ENCODE measurements at places on chromosomes 16 and 17.
A peak's percentile ranks its signal among the peaks of the same experiment; 100 is the strongest.

- peak; percentile 59 for DNase-seq
Observed at GRCh38 chr17:50534222-50534978, 1.9 kb downstream of the EPN3 start.

- no peak for DNase-seq
Observed at GRCh38 chr16:50598256-50598894, 50.2 kb downstream of the NKD1 start.

- DNase-seq = no peak
Observed at GRCh38 chr17:71790791-71791190, 330.0 kb upstream of the SOX9 start.

DNA sequence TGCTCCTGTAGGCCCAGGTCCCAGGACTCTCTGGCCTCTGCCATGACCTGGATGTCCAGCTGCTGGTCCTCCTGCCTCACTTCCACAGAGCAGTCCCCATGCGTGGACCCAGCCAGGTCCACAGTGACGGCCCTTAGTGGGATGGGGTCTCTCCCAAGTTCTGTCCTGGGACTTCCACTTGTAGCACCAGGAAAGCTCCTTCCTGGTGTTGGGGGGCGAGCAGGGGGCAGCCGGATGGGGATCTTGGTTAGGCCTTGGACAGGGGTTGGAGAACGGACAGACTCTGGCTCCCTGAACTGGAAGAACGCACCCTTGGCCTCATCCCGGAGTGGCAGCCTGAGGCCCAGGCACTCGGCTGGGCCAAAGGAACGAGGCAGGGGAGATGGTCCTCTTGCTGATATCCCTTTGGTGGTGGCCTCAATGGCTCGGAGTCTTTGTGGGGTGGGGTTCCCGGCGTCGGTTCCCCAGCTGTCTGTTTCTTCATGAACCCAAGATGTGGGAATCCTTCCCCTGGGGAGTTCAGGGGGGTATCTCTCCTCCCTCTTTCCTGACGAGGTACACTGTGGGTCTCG is 7.2 kb downstream of the GAS2L2 start:
- no peak for DNase-seq

DNA sequence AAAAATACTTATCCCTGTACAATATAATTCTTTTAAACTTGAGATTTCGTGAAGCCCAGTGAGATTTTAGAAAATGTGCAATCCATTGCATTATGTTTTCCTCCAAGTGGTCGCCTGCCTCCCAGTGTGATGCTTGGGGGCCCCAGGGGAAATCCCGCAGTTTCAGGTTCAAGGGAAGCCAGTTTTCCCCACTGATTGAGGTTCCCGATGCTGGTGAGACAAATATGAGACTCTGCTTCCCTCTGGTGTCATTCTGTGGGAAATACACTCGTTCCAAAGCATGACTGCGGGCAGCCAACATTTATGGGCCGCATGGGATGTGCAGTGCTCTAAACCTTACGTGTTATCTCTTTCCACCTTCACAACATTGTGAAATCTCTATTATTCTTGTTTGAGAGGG is 200.8 kb downstream of the PRKCB start:
- peak; percentile 36 for DNase-seq

- no peak for DNase-seq
Observed at GRCh38 chr17:77461277-77462057, 320.7 kb downstream of the SEC14L1 start.

- DNase-seq = no peak
Observed at GRCh38 chr16:65965628-65966027, 400.9 kb upstream of the CDH5 start.

- DNase-seq = peak; percentile 90
Observed at GRCh38 chr17:29591737-29592608, 959 bp upstream of the ANKRD13B start.

DNA sequence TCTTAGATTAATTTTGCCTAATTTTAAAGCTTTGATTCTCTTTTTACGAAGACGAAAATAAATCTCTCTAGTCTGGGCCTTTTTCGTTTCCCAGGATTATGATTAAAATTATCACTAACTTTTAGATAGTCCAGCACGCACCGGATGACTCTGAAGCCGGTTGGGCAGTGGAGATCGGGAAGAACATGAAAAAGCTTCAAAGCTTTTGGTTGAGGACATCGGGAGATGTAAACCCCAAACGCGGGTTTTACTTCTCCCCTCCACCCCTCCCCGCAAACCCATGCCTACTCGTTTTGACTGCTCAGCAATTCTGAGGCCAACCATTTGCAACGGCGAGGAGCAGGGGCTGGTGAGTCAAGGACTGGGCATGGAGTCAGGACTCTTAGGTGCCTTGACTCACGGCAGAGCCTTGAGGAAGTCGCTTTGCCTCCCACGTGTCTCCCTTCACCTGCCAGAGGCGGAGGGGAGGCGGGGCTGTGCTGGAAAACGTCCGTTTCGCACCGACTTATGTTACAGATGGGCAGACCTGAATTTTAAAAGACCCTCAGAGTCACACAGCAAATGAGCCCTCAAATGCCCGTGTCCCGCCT is 989 bp upstream of the DUSP14 start:
- DNase-seq = peak; percentile 79

GRCh38 chr17:30981531-30982519 is 11.0 kb downstream of the RNF135 start:
- DNase-seq = no peak

DNA sequence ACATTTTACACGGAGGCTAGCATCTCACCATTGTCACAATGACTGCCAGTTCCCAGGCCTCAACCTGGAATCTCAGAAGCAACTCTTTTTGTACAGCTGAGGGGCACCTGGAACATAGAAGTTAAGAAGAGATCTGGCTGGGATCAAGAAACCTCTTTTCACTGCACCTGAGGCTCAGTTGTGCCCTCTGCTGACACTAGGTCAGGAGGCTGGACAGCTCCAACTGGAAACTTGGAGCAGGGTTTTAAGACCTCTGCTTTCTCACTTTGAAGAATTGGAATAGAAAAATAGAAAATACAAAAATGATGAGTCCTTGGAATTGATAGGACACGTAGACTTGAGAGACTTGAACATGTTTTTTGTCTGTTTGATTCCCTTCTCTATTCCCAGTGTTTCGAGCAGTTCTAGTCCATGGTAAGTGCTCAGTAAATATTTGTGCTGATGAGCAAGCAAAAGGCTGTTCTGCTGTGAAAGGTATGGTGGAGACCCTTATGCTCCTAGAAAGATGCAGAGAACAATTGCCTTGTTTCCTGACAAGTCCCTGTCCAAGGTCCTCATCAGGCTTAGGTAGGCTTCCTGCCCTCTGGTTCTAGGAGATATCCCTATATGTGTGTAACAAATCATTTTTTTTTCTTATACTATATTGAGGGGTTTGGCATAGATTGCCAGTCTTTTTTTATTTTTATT is 13.6 kb upstream of the PPM1D start:
- no peak for DNase-seq

GRCh38 chr17:7356072-7356549 is 1.2 kb downstream of the TMEM95 start:
- DNase-seq = peak; percentile 92

GRCh38 chr17:66339561-66339960 is 37.1 kb downstream of the PRKCA start:
- no peak for DNase-seq

- DNase-seq = no peak
Observed at GRCh38 chr17:65190467-65191097, 53.4 kb downstream of the RGS9 start.

- peak; percentile 55 for DNase-seq
Observed at GRCh38 chr17:82244413-82245133, 15.7 kb downstream of the SLC16A3 start.

DNA sequence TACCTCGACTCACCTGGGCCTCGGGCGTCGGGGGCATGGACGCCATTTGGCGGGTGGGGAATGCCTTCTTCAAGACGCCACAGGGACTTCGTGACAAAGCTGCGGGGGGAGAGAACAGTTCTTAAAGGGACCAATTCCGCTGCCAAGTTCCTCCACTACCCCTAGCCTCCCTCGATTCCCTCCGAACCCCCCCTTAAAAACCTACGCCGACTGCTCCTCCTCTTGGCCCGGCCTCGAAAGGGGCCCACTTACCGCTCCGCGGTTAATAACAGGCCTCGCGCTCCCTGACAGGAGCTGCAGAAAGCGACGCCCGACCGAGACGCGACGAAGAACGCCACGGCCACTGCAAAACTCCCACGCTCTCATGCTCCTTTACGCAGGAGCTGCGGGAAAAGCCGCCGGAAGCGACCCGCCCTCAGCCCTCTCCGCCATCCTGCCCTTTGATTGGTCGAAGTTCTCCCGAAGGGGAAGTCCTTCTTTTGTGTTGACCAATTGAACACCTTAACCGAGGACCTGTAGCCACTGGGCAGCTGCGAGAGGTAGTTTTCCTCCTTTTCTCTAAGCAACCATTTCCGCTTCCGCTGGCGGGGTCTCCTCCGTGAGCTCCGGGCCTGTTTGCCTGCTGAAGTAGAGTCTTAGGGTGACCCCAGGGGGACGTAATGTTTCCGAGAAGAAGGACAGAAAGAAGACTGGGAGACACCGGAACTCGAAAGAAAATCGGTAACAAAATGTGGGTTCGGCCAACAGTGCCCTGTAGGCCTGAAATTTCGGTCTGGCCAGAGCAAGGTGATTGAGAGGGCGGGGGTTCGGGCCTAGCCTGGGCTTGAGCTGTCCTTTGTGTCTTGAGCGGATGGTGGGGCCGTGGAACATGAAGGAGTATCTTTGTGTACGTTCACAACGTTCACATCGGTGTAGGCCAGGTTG is at the start of the genes NAA60 and ZNF597:
TSS of gene NAA60 (plus strand) at position 573 of the 924 bp plus-strand sequence. CDS start 32,548 bp downstream, outside the sequence.
TSS of gene ZNF597 (minus strand) at position 397 of the 924 bp plus-strand sequence. CDS start at position 46, 351 bp downstream.
- DNase-seq = peak; percentile 87

GRCh38 chr17:40086150-40087044 is 14.0 kb downstream of the NR1D1 start:
- peak; percentile 72 for DNase-seq

DNA sequence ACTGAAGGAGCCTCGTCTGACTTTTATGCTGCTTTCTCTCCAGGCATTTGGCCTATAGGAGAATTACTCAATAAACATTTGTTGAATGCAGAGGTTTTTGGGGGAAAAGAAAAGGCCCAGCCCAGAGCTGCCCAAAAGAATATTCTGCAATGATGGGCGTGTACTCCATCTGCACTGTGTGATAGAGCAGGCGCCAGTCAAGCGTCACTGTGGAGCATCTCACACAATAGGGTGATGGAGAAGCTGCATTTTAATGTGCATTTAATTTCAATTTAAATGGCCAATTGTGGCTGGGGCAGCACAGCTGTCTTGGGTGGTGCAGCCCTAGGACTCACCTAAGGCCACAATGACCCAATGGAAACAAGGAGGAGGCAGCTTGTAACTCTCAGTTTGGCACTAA is 20.6 kb downstream of the GLYR1 start:
- no peak for DNase-seq

DNA sequence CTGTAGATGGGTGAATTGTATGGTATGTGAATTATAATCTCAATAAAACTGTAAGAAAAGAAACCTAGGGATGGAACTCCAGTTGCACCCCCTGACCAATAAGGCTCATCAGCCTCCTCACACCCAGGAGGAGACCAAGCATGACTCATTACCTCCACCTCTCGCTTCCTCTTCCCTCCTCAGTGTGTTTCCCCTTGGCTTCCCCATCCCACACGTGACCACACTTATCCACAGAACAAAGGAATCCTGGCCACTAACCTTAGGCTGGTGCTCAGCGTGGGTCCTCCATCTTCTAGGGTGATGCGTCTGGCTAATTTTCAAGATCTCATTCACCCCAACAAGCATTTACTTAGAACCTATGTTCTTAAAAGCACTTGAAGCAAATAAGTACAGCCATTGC is 36.2 kb upstream of the MAP3K14 start:
- DNase-seq = peak; percentile 55

GRCh38 chr16:50316848-50317630 is 50.7 kb downstream of the ADCY7 start:
- no peak for DNase-seq

DNA sequence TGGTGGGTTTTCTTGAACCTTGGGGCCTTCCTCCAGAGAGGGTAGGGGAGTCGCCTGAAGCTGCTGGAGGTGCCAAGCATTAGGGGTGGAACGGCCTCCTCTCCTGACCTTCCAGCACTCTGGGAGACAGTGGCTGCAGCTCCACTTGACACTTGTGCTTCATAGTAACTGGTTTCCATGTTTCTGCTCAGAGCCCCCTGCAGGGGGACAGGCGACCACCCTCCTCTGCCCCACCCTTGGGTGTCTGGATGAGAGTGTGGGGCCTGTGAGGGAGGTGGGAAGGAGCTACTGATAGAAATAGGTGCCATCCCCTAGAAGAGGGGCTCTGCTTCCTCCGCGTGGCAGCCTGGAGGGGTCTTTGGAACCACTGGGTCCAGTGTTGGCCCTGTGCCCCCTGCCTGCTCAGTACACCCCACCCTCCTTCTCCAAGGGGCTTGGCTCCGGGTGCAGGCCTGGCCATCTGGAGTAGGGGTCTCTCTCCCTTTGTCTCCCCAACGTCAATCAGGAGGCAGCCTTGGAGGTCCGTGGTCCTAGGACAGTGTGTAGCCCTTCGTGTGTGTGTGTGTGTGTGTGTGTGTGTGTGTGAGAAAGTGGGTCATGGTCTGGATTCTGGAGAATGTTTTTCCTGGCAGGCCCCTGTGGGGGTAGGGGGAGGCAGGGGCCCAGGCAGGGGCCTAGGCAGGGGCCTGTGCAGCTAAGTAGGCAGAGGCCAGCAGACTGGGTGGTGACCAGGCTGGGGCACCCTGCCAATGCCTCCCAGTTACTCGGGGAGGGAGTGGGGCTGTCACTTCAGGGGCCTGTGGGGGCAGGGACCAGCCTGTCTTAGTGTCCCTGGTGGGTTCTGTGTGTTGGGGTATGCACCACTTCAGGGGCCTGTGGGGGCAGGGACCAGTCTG is 4.9 kb downstream of the LASP1 start:
- no peak for DNase-seq

DNA sequence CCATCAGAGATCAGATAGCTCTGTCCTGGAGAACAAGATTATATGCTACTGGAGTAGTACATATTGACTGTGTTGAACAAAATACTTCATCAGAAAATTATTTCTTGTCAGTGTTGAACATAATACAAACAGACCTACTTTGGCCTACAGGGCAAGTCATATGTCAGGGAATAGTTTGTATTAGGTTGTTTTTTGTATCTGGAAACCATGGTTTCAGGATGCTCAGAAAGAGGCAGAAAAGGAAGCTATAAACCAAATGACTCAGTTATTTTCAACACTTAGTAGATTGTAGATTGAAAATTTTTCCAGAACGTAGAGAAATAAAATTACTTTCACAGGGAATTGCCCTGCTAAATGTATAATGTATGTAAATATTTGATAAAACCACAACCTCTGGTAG is 198.4 kb downstream of the CYB561 start:
- DNase-seq = no peak

GRCh38 chr17:45790296-45790922 is 6.3 kb downstream of the CRHR1 start:
- no peak for DNase-seq

- no peak for DNase-seq
Observed at GRCh38 chr16:75109732-75110243, 6.8 kb downstream of the LDHD start.

Data from activated CD4-positive, alpha-beta T cell treated with anti-CD3 and anti-CD28 coated beads for 48 hours (primary cell).